ENCODE measurements at places on chromosomes 1 and 21.

- DNase-seq = no peak
Observed at GRCh38 chr1:66246351-66247269, 287.3 kb upstream of the SGIP1 start.

GRCh38 chr1:89605692-89606091, 27.2 kb upstream of the LRRC8C start:
- peak; percentile 46 for DNase-seq

DNA sequence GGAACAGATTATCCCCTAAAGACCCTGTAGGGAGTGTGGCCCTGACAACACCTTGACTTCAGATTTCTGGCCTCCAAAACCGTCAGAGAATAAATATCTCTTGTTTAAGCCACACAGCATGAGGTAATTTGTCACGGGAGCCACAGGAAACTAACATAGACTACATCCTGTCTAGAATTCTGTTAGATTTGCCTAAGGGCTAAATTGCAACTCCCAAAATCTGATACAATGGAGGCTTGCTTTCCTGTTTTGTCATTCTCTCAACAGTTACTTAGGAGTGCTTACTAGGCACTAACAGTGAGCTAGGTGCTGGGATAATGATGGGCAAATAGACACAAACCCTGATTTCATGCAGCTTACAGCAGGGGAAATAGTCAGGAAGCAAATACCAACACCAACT, 141.6 kb downstream of the MIS18A start:
- DNase-seq = no peak

- no peak for DNase-seq
Observed at GRCh38 chr1:55632058-55632457, 416.9 kb upstream of the USP24 start.

DNA sequence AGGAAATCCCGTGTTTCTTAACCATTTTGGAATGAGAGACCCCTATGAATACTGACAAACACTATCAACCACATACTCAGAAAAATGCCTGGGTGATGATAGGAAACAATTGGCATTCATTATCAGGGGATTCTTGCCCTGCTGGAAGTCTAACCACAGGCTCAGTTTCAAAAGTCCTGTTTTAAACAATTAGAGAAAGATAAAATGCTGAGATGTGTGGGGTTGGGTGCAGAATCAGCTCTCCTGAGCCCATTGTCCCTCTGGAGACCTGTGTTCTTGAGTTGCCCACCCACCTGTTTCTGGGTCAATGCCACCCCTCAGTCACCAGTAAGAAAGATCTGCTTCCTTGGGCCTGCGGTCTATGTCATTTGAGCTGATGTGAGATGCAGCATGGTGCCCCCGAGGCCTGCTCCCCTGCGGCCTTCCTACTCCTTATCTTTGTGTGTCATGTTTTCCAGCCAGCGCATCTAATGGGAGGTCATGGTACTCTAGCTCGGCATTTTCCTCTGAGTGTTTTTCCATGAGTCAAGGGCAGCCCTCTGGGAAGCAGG, 130.3 kb upstream of the PLXNA2 start:
- DNase-seq = no peak

DNA sequence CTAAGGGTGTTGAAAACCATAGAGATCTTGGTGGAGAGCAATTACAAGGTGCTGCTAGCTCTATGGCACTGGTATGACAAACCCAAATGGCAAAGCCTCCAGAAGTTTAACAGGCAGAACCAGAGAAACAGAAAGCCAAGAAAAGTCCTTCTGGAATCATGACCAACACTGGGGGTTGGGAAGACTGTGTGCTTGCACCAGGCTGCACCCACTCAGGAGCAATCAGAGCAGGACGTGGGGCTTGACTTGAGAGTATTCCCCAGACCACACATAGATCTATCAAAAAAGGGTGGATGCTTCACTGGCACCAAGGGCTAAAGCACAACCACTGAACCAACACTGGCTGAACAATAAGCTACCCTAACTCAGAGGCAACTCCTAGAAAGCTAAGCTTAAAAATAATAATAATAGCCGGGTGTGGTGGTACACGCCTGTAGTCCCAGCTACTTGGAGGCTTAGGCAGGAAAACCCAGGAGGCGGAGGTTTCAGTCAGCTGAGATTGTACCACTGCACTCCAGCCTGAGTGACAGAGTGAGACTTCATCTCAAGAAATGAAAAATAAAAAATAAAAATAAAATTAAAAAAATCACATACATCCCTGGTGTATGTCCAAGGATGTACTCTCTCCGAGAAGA, 20.1 kb upstream of the ENSA start:
- no peak for DNase-seq

GRCh38 chr1:169326956-169327268, 40.7 kb downstream of the NME7 start:
- DNase-seq = no peak

DNA sequence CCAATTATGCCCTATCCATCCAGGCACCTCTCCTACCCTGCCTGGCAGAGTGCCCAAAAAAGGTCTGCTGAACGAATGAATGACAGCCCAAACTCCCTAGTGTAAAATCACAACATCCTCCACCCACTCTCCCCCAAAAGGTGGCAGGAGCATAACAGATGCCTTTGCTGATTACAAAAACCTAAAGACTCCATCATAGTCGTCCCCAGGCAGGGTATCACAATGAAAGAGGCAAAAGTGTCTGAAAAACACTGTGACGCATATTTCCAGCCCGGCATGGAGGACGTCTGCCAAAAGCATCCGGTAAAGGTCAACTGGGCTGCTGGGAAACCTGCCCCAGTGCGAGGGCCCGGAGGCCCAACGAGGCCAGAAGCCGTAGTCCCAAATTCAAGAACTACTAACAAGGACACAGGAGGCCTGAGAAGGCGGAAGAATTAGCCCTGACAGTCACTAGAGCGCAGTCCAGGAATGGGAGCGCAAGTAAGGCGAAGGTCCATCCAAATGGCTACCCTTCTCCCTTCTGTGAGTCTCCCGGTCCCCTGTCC, 576 bp downstream of the SMIM12 start:
- peak; percentile 8 for DNase-seq

DNA sequence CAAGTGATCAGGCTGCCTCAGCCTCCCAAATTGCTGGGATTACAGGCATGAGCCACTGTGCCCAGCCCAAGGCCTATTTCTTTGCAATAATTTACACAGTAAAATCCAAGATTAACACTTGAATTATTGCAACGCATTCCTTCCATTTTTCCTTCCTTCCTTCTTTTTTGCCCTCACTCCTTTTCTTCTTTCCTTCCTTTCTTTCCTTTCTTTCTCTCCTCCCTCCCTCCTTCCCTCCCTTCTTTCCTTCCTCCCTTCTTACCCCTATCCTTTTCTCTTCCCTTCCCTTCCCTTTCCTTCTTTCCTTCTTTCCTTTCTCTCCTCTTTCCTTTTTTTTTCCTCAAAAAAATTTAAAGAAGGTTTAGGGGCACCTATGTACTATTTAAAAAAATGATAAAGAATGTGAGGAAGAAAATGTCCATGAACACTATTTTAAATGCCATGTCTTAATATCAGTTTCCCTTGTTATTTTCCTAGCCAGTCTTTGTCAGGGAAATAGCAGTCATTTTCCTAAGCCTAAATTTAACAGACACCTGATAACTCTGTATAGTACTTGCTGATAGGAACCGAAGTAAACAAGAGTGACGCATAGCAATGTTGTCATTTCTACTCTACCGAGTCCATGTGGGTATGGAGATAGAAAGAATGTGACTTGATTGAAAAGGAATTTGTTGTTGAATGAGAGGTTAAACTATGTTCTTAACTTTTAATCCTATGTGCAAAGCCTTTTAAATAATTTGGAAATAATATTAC, 79.8 kb upstream of the HMCN1 start:
- DNase-seq = no peak

DNA sequence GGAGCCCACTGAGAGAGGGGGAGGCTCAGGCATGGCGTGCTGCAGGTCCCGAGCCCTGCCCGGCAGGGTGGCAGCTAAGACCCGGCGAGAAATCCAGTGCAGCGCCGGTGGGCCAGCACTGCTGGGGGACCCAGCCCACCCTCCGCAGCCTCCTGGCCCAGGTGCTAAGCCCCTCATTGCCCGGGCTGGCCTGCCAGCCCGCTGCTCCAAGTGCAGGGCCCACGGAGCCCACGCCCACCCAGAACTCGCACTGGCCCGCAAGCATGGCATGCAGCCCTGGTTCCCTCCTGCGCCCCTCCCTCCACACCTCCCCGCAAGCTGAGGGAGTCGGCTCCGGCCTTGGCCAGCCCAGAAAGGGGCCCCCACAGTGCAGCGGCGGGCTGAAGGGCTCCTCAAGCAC, 61.5 kb downstream of the C21orf91 start:
- DNase-seq = no peak

- DNase-seq = no peak
Observed at GRCh38 chr21:38596264-38597042, 98.2 kb upstream of the ERG start.

DNA sequence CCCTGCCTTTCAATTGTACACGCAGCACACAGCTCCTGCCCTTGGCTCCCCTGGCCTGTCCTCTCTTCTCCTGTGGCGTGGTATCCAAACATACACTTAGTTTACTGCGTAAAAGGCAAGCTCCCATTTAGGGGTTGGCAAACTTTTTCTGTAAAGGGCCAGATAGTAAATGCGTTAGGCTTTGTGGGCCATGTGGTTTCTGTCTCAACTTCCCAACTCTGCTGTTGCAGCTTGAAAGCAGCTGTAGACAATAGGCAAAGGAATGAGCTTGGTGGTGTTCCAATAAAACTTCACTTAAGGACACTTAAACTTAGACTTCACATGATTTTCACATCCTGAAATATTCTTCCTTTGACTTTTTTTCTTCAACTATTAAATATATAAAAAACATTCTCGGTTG, 63.3 kb downstream of the RHOU start:
- no peak for DNase-seq

- DNase-seq = no peak
Observed at GRCh38 chr1:23483321-23484252, at the start of gene ASAP3. Gene ASAP3 (minus strand): TSS chr1:23484179. CDS start chr1:23484133, 46 bp downstream.

GRCh38 chr1:178862416-178862815, 8.5 kb downstream of the ANGPTL1 start:
- DNase-seq = no peak

GRCh38 chr1:168979276-168979675, 127.2 kb upstream of the ATP1B1 start:
- no peak for DNase-seq

DNA sequence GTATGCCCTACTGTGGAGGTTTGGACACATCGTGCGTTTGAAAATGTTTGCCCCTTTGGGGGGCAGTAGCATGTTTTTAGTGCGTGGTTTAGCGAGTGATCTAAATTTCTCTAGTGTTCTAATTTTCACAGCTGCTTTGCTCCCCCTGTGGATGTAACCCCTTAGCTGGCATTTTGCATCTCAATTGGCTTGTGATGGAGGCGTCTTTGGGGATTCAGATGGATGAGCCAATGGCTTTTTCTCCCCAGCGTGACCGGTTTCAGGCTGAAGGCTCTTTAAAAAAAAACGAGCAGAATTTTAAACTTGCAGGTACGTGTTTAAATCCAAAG, 836 bp downstream of the CDC7 start:
- no peak for DNase-seq

DNA sequence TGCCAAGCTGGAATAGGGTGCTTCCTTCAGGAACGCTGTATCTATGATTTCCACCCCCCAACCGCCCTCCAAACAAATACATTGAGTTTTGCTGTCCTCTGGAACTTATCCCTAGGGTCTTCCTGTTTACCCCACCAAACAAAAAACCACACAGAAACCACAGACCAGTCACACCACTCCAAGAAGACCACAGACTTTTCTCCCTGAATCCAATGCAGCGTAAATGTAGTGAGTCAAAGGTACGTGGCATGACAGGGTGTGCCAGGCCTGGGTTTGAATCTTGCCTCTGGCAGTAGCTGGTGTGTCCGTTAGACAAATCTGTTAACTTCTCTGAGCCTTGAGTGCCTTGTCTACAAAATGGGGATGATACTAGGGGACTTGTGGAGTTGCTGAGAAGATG, 27.8 kb downstream of the ASAP3 start:
- no peak for DNase-seq

- DNase-seq = no peak
Observed at GRCh38 chr1:39632323-39632681, 7.1 kb downstream of the HEYL start.

DNA sequence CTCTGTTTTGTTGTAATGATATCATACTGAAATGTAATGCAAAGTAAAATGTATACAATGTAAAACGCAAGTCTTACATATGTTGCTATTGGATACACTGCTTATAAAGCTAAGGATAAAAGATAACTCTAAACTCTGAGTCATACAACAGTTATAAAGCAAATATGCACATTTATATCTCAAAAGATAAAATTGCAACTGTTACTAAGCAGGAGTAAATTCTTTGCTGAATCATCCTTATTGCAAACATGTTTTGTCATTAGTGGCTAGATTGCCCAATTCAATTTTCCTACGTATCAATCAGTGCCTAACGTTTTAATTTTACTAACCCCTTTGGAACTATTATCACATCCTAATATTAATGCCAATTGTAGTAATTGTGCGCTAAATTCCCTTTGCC, 762.9 kb downstream of the LTN1 start:
- DNase-seq = no peak

DNA sequence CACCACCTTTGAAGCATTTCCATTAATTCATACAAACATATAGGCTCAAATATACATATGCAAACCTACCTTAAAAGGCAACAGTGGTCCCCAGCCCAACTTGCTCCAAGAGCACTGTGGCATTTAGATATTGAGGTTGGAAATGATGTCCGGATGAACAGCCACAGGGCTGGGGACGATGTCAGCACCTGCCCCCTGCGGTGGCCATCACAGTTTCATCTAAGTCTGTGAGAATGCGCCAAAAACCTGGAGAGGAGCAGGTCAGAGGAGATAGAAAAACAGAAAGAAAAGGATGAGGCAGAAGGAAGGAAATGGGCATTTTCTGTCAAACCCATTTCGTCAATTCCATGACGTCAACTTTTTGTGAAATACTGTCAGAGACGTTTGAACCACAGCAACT, 67.4 kb downstream of the TIAM1 start:
- no peak for DNase-seq

- no peak for DNase-seq
Observed at GRCh38 chr21:16573578-16573977, 843.8 kb downstream of the USP25 start.

- DNase-seq = no peak
Observed at GRCh38 chr1:110945626-110946025, 18.1 kb downstream of the LRIF1 start.

DNA sequence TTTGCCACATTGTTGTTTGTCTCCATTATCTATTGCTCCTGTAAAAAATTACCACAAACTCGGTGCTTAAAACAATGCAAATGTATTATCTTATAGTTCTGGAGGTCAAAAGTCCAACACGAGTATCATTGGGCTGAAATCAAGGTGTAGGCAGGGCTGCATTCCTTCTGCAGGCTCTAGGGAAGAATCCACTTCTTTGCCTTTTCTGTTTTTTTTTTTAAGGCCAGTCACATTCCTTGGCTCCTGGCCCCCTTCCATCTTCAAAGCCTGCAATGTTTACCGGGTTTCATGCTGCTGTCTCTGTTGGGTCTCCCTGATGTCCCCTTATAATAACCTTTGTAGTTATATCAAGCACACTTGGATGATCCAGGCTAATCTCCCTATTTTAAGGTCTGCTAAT, 212.7 kb downstream of the PTBP2 start:
- peak; percentile 5 for DNase-seq

DNA sequence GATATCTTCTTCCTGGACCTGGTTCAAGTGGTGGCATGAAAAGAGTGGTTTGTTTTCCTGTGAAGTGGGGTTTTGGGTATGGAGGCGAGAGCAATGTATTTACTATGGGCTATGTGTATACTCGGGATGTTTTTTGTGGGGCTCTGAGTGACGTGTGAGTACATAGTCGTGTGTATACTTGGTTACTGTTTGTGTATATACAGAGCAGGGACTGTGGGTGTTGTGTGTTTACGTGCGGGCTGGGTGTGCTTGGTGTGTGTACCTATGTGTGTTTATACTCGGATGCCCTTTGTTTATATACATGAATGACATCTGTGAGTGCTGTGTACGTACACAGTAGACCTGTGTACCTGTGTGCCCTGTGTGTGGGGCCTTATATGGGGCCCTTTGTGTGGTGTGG, 50.0 kb downstream of the YARS1 start:
- no peak for DNase-seq
